Sigmoid colon (tissue), 7 donors: ENCODE measurements at places on chromosomes 7 and 10. TPM values are rescaled to one million over a fixed set of nuclear protein-coding genes. Genes with fewer than 3 reads are reported as not detected.
A peak's percentile ranks its signal among the peaks of the same experiment; 100 is the strongest.

DNA sequence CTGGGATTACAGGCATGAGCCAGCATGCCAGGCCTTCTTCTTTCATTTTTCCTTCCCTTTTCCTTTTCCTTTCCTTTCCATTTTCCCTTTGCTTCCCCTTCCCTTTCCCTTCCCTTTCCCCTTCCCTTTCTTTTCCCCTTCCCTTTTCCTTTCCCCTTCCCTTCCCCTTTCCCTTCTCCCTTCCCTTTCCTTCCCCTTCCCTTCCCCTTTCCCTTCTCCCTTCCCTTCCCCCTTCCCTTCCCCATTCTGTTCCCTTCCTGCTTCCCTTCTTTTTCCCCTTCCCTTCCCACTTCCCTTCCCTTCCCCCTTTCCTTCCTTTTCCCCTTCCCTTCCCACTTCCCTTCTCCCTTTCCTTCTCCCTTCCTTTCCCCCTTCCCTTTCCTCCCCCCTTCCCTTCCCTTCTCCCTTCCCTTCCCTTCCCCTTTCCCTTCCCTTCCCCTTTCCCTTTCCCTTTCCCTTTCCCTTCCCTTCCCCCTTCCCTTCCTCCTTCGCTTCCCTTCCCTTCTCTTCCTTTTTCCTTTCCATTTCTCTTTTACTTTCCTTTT, 712.2 kb upstream of the POM121L12 start:
- DNase-seq, result no peak

DNA sequence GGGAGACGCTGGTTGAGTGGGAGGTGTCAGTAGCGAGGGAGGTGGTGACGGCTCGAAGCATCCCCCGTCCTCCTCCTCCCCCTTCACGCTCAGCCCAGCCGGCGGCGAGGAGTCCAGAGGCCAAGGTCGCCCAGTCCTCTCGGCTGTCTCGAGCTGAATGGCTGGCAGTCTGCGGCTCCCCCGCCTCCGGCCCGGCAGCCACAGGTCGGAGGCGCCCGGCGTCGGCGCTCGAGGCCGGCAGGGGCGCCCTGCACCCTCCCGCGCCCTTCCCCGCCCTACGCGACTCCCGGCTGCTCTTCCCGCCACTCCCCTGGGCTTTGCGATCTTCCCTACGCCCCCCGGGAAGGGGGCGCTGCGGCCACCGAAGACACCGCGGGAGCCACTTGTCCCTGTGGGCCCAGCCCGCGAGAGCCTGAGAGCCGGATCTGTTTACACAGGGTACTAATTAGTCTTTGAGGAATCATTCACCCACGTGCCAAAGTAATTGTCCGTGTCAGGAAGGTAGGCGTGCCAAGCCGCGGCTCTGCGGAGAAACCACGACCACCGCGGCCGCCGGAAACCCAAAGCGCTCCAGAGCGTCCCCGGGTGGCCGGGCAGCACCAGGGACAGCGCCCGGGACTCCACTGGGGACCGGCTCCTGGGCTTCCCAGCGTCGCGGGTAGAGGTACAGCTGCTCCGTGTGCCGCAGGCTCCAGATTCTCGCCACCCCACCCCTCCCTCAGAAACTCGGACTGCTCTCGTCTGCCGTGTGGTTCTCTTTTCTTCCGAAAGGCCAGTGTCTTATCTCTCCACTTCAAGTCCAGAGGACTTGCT, at the start of gene NXPH1:
Gene NXPH1, plus strand, starts transcription at position 133 of the 813 bp plus-strand sequence.
- no peak for DNase-seq

- no peak for DNase-seq
Measured at GRCh38 chr7:134184767-134185166, 57.6 kb downstream of the LRGUK start.

AS3MT gene
- 7.9 TPM for total RNA-seq

FFAR4 gene
- total RNA-seq, result not detected

DNA sequence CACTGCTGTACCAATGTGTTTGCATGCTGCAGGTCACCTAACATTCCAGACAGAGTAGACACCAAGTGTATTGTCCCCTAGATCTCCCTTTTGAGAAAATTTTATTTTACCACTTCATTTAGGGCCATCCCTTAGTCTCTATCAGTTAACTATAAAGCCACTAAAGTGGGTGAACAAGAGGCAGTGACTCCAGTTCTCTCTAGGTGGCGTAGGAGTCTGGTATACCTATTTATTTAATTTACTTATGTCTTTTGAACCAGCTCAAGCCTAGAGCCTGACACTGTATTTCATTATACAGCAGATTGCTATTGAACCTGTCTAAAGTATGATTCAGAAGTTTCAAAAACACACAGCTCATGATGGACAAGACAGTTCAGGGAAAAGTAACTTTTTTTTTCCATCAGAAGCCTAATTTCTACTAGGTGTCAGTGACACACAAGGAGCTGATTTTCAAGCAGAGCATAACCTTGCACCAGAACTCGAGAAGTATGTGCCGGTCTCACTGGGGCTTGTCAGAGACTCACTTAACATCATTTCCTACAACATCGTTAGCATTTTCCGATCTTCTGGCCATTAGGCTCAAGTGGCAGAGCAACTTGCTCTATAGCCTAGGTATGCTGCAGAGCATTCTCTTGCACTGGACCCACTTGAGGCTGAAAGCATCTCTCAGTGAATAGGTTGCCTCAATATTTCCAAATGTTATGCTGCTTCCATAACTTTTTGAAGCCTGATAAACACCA, 175.4 kb downstream of the CDC14C start:
- DNase-seq, result no peak

IKZF1 gene
- 8.7 TPM for total RNA-seq

HOXA3 gene
- total RNA-seq, result 14.3 TPM

- no peak for DNase-seq
Measured at GRCh38 chr7:69723663-69724062, 125.4 kb downstream of the AUTS2 start.

SPDYE18 gene
- not detected for total RNA-seq

NUDT5 gene
- 27.3 TPM for total RNA-seq

DNA sequence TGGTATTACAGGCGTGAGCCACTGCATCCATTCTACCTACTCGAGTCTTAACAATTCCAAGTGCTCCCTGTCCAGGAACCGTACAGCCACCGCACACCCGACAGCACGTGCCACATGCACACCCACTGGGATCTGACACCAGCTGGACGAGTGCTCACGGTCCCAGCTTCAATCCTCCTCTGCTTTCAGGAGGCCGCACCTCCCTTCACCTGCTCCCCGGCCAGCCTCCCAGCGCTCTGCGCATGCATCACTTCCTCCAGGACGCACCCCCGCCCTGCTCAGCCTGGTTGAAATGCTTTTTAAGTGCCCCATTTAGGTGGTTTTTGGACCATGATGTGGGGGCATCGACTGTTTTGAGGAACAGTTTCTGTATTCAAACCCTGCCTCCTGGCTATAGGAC, 47.3 kb upstream of the TMEM213 start:
- no peak for DNase-seq

CALHM3 gene
- total RNA-seq, result not detected

DNA sequence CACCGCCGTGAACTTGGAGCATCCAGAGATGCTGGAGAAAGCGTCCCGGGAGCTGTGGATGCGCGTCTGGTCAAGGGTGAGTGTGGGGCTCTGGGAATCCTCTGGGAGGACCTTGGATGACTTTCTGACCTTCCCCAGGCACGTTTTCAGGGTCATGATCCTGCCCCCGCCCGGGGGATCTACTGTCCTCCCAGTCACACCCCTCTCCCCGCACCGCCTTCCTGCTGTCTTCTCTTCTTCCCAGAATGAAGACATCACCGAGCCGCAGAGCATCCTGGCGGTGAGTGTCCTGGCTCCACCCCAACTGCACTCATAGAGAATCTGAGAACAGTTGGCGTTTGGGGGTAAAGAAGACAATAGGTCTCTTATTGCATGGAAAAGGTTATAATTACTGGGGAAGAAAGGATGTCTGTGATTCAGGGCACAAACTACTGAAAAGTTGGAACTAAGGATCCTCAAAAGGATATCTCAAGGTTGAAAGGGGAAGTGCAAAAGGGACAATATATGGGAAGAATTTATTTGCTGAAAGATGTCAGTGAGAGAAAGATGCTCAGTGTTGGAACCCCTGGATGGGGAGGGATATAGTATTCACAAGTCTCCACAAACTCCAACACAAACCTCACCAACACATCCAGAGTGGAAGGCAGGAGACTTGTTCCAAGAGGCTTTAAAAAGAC, 1.9 kb downstream of the GSTK1 start:
- DNase-seq, result no peak

ZNF503 gene
- 20.3 TPM for total RNA-seq

- no peak for DNase-seq
Measured at GRCh38 chr10:8975535-8975934, 921.0 kb downstream of the GATA3 start.

ENTPD1 gene
- total RNA-seq, result 28.2 TPM

GRCh38 chr10:92527716-92528115, 46.2 kb downstream of the IDE start:
- no peak for DNase-seq

RGS10 gene
- total RNA-seq, result 192 TPM

GRCh38 chr7:40716052-40716451, 581.2 kb downstream of the SUGCT start:
- DNase-seq, result no peak

AMZ1 gene
- total RNA-seq, result 1.4 TPM

DNA sequence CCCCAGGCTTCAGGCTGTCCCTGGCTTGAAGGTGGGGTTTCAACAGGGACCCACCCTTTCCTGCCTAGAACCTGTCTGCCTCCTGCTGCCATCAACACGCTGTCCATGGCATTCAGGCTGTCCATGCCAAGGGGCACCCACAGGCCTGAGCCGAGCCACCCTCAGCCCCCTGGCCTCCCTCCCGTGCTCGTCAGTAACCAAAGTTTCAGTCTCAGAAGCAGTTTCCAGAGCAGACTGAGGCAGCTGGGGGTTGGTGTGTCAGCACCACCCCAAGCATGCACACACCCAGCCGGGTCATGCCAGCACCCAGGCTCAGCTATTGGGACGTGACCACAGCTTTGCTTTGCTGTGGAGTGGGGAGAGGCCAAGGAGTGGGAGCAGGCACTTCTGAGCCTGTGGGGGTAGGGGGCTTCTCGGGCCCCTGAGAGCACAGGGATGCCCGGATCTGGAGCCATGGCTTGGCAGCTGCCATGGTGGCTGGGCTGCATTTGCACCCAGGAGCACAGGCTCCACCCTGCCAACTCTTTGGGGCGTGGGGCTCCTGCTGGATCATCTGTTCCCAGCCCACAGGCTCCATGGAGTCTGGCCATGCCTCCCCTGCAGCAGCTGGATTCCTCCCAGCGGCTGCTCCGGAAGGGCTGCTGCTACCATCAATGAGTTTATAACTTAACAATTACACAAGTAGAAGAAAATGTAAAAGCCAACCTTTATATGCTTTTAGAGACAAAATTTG, 314.5 kb upstream of the SEMA3C start:
- no peak for DNase-seq

GRCh38 chr7:116851671-116852070, 10.7 kb upstream of the CAPZA2 start:
- DNase-seq, result no peak

DNA sequence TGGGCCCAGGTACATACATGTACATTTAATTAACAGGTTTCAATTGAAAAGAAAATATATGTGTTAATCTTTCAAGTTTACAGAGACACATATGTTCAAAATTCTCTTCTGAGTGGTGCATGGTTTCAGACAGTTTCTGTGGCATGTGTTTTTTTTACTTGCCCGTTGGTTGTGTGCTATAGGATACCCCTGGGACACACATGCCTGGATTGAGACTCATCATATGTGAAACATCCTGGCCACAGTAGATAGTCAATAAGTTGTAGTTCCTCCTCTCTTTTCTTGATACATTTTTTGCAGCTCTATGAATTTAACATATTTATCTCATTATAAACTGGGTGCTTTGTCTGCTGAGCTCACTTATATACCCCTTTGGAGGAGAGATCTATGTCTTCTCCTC, 207.8 kb upstream of the CTBP2 start:
- DNase-seq, result no peak

POMZP3 gene
- 7.5 TPM for total RNA-seq

DNA sequence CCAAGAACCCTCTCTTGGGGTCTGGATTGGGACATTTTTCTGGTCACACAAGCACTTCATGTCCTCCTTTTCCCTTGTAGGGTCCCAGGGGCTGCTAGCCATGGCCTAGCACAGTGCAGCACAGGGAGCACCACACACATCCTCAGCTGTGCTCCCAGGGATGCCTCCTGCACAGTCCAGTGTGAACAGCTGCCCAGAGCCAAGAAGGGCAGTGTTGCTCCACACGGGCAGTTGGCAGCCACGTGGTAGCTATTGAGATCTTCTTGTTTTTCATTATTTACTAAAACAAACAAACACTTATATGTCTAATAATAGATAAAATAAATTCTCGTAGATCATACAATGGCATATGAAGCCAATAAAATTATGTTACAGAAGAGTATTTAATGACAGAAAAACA, 13.9 kb upstream of the LANCL2 start:
- DNase-seq, result no peak

DNA sequence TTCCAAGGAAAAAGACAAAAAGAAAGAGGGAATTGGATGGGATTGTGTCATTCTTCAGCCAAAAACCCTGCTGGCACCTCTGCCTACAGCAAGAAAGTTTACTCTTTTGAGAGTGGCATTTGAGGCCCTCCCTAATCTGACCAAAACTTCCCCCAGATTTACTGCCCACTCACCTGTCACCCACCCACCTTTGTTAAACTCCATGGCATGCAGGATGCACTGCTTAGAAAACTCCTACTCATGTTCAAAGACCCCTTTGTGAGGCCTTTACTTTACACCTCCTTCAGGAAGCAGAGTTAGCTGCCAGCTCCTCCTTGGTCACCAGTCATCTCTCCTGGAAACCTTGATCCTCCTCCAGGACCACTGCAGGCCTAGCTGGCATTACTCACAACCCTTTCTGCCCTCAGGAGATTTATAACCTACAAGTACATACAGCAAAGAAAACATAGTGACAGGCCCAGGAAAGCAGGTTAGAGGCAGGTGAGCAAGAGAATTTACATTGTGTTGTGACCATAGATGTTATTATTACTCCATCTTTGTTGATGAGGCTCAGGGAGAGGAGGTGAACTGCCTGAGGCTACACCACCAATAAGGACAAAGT, 10.3 kb upstream of the PLAC9 start:
- no peak for DNase-seq

CASD1 gene
- 29.3 TPM for total RNA-seq

PTPN12 gene
- total RNA-seq, result 108 TPM

GRCh38 chr10:79137826-79138225, 69.1 kb downstream of the ZMIZ1 start:
- peak; percentile 79 for DNase-seq

CDC14C gene
- total RNA-seq, result not detected

DNA sequence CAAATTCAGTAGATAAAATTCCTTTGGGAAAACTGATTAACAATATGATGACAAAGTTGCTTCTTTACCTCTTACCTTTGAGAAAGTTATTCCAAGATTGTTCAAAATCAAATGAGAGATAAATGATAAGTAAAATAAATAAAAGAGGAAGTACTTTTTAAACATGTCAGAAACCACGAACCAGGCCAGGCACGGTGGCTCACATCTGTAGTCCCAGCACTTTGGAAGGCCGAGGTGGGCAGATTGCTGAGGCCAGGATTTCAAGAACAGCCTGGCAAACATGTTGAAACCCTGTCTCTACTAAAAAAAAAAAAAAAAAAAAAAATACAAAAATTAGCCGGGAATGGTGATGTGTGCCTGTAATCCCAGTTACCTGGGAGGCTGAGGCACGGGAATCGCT, 296.6 kb downstream of the HGF start:
- no peak for DNase-seq
